NCI-H187 (cell line): ENCODE measurements at places on chromosomes 1 and 21.

DNA sequence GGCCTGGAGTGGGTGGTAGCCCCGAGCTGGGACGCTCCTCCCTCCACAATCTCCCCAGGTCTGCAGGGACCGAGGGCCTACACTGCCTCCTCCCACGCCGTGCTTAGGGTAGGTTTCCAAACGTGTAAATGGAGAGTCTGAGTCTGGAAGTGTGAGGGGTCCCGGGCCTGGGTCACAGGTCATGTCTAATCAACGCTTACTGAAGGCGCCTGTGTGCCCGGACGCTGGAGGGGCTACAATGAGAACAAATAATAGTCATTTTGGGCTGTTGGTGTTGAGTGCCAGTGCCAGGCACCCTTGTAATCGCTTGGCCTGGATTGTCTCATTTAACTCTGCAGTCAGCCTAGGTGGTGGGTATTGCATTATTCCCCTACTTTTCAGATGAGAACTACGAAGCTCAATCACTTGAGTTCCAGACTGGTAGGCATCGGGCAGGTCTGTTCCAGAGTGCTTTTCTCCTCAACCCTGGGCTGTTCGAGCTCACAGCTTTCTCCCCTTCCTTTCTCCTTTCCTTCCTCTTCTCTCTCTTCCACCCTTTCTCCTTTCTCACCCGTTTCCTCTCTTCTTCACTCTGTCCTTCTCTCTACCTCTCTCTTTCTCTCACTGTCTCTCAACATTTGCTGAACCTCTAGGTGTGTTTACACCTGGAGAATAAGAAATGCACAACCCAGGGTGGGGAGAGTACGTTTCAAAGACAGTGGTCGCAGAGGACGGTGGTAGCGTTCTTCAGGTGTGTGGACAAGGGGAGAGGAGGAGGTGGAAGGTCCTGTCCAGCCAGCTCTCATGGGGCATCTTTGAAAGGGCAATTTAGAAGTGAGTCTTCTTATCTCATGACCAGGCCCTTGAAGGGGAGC lies 883 bp downstream of the SLC66A1 start:
- no peak for DNase-seq

- DNase-seq, result no peak
These were observed 329.9 kb upstream of the GREM2 start for GRCh38 chr1:240941701-240942370.

GRCh38 chr21:36703626-36704280 lies 4.8 kb downstream of the SIM2 start:
- DNase-seq, result no peak

GRCh38 chr1:94025383-94026340 lies 95.3 kb downstream of the ABCA4 start:
- peak; percentile 2 for DNase-seq

GRCh38 chr1:17867470-17867869 lies 112.3 kb downstream of the ACTL8 start:
- DNase-seq, result no peak

DNA sequence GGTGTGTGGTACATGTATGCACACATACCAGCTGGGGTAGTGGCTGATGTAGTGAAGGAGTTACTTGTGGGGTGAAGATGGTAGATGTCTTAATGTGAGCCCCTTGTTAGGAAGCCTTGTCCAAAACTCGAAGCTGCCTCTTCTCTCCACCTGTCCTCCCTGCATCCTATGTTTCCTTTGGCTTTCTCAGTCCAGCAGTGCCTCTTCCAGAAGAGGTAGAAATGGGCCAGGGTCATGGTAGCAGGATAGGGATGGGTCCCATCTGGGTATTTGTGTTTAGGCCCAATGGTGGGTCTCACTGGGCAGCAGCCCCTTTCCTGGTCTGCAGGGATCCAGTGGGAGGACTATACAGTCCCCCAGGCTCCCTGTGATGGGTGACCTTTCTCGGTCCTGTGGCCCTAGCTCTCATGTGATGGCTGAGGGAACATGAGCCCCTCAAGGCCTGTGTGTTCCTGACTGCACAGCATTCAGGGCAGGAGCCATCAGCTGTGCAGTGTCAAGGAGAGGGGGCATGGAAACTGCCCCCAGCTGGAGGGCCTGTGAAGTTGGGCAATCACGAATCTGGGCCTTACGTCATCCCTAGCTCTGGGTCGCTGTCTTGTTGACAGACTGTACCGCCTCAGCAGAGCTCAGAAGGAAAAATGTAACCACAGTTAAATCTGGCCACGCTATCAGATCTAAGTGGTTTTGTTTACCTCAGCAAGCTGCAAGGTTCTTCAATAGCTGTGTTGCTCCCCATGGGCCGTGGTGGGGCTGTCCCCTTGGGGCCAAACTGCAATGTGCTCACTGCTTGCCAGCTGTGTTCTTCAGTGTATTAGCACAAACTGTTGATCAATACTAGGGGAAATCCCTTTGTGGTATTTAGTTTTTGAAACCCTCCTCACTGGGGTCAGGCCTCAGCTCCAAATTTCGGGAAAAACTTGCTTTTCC lies 82.7 kb downstream of the NOS1AP start:
- no peak for DNase-seq

DNA sequence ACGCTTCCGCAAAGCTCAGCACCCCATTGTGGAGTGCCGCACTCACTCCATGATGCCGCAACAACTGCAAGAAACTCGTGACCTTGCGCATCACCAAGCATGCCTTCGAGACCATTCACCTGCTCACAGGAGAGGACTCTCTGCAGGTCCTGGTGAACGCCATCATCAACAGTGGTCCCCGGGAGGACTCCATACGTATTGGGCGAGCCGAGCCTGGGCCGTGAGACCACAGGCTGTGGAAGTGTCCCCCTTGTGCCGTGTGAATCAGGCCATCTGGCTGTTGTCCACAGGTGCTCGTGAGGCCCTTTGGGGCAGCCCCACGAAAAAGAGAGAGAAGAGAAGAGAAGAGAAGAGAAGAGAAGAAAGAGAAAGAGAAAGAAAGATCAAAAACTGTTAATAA lies 23.2 kb downstream of the SPATA45 start:
- no peak for DNase-seq

- peak; percentile 44 for DNase-seq
These were observed 45.9 kb downstream of the KIAA0040 start for GRCh38 chr1:175146529-175147213.

GRCh38 chr1:32125313-32125712 lies 17.5 kb downstream of the KPNA6 start:
- no peak for DNase-seq

DNA sequence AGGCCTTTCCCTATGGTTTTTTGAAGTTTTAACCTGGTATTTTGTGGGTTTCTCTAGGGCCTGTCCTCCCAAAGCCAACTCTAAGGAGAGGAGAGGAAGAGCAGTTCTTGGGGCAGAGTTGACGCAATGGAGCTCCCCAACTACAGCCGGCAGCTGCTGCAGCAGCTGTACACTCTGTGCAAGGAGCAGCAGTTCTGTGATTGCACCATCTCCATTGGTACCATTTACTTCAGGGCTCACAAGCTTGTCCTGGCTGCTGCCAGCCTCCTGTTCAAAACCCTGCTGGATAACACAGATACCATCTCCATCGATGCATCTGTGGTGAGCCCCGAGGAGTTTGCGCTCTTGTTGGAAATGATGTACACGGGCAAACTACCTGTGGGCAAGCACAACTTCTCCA lies 38.2 kb downstream of the ZBTB40 start:
- no peak for DNase-seq

- DNase-seq, result no peak
These were observed 13.5 kb downstream of the FUCA1 start for GRCh38 chr1:23854568-23854967.

DNA sequence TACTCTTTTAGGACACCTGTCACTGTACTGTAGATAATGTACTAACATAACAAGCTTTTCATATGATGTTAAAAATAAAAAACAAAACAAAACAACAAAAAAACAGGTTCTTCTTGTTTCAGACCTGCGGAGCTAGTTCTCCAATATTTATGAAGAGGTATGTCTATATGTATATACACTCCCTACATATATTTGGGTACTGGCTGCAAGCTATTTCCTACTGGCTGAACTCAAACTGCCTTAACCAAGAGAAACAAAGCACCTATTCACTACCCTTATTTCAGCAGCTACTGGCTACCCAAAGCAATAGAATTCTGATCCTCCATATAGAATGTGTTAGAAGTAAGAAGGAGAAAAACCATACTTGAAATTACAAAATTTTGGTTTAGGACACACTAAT lies 73.5 kb downstream of the ABL2 start:
- no peak for DNase-seq

- DNase-seq, result no peak
These were observed 30.3 kb downstream of the TCP10L start for GRCh38 chr21:32554832-32555638.

DNA sequence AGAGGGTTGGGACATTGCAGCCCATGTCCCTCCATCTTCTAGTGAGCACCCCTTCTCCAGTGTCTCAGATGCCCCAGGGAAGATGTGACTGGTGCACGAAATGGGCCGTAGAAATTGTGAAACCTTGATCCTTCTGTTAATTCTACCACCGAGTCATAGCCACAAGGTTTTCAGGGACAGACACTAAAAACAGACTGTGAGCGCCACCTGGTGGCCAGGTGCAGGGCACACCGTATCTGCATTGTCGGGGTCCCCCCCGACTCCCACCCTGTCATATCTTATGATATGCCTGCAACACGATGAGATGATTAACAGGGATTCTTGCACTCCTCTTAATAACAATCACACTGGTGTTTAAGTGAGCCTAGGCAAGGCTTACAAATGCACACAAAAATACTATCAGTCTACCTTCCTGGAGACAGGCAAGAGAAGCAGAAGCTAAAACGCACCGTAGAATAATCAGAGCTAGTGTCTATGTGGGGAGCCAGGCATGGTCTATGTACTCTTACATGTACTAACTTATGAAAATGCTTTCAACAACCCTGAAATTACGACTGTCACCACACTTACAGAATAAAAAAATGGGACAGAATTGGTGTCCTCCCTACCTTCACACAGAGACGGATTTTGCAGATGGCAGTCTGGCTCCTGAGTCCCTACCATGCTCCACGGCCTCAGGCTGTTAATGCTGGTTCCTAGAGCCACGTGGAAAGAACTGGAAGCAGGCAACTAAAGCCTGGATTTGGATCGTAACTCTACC lies 57.9 kb downstream of the FHAD1 start:
- DNase-seq, result peak; percentile 29
